NCI-H526 (cell line): ENCODE measurements at places on chromosomes 4 and X.

DNA sequence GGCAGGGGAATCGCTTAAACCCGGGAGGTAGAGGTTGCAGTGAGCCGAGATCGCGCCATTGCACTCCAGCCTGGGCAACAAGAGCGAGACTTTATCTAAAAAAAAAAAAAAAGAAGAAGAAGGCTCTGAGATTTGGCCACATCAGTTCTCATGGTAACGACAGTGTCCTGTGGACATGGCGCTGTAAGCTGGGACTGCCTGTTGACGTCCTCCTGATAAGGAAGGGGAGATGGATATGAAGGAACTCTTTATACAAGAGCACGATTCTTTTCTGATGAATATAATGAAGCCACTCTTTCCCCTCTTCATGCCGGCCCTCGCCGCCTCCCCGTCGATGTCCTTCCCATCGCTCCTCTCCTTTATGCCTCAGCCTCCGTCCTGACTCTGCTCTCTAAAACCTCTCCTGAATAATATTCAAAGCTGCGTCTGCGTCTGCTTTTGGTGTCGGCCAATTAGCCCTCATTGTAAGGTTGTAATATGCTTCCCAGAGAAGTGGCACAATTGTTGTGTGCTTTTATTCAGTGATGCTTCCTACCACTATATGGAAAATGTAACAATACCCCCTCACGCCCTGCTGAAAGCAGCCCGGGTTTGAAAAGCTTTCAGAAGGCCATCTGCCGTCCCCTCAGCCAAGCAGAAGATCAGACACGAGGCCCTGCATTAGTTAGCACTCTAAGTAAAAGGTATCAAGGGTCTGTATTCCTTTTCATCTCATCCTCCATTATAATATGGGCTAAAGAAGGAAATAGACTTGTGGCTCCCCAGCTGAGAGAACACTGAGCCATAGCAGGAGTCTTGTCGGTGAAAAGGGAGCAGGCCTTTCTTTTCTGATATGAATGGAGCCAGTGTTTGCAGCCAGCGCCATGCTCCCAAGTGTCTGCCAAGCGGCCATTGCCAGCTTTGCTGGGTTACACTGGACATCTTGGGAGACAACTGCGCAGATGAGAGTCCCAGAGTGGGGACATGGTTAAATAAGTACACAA is 22.1 kb upstream of the SCOC start:
- no peak for DNase-seq

GRCh38 chrX:152024710-152025109 is 50.2 kb upstream of the GABRE start:
- no peak for DNase-seq

DNA sequence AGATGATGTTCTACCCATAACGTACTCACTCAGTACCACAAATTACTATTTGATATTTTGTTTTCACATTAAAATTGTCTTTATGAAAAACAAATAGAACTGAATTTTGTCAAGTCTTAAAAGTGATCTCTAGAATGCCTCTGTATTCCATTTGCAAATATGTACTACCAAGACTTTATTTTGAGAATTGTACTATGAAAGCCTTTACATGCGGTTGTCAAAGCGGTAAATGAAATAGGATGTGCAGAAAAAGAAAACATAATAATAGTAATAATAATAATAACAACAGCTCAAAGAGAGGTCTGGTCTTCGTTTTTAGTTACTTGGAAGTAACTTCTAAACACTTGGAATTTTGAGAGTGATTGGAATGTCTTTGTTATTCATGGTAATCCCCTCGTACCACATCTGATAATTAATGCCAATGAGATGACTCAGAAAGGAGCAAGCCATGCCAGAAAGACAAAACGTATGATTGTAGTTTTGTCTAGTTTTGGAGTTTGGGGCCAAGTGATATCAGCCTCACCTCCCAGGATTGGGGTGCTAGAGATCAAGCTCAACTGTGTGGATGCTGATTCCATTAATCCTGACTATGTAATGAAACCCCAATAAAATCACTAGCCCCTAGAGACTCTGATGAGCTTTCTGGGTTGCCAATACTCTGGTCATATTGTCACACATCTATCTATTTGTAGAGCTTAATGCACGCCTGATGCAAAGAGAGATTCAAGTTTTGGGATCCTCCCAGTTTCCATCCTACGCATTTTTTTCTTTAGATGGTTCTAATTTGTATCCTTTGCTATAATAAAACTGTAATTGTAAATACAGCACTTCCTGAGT is 20.2 kb upstream of the CTSO start:
- no peak for DNase-seq

GRCh38 chr4:86564795-86565194 is 29.3 kb upstream of the PTPN13 start:
- DNase-seq: no peak

GRCh38 chrX:133215747-133216146 is 2.4 kb downstream of the TFDP3 start:
- no peak for DNase-seq

- no peak for DNase-seq
Measured at GRCh38 chrX:24412637-24413363, 52.3 kb upstream of the PDK3 start.

DNA sequence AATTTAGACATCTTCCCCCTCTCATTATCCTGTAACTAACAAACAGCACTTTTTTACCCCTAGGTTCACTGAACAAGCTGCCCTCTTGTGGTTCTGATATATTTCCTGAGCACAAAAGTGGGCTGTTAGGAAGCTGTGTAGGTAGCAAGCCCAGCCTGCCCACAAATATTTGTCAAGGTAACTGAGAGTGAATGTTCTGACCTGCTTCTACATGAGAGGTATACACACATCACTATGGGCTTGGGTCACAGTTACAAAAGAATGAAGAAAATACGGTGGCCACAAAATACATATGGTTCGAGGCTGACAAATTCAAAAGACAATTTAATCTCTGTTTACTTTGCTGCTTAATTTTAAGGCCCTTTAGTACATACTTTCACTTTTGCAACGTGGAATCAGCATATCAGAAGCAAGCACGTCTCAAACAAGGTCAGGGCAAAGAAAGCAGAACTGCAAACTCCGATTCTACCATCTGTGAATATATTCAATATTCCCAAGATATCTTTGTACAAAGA is 78.7 kb downstream of the RBM47 start:
- peak; percentile 88 for DNase-seq

DNA sequence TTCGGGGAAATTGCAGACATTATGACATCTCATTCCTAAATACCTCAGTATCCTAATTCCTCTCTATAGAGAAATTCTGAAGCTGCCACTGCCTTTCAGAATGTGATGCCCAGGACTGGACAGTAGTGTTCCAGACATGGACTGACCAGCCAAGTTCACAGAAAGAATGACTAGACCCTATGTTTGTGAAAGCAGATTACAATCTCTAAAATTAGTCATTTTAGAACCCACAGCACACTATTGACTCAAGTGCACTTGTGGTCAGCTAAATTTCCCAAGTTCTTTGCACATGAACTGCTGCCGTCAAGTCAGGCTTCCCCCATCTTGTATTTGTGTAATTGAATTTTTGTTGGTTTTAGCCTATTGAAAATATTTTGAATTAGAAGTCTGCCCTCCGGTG is 81.0 kb upstream of the ESX1 start:
- DNase-seq: no peak

- DNase-seq: peak; percentile 48
Measured at GRCh38 chrX:109537324-109537665, 651 bp downstream of the NXT2 start.

- DNase-seq: peak; percentile 49
Measured at GRCh38 chrX:118974088-118974907, at the start of gene LONRF3. TSS of gene LONRF3 (plus strand) at chrX:118974618. CDS start at chrX:118974781, 163 bp downstream.

DNA sequence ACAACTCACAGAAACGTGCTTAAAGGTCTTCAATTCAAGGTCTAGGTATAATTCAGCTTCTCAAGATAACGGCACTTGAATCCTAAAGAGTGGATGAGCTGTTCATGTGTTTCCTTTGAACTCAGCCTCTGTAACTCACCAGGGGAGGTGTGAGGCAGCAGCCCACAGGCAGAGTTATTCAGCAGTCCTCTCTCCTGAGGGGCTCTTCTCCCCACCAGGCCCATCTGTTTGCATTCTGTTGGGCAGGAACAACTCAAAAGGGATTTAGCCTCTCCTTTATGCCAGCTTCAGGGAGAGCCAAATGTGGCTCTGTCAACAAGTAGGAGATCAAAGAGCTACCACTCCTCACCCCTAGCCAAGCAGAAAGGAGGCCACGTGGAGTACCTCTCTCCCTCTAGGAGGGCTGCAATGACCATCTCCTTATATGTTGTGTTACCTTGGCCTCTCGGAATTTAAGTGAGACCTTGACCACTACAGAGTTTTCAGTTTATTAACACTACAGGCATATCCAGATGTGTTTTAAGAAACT is 151.2 kb downstream of the SPATA18 start:
- no peak for DNase-seq

DNA sequence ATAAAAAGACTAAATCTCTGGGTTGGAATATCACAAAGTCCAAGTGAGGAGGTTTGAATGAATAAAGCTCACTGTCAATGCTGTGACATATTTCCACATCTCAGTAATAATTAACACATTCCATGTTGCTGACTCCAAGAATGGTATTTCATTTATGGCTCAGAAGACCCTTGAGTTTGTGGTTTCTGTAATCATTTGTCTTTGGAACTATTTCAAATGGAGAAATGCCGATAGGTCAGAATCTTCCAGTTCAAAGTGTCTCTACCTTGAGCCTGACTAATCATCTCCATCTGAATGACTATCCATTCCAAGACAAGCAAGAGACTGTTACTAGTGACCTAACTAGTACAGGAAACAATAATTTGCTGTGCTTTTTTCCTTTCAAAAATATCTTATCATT is 24.2 kb upstream of the SLC2A9 start:
- DNase-seq: no peak

DNA sequence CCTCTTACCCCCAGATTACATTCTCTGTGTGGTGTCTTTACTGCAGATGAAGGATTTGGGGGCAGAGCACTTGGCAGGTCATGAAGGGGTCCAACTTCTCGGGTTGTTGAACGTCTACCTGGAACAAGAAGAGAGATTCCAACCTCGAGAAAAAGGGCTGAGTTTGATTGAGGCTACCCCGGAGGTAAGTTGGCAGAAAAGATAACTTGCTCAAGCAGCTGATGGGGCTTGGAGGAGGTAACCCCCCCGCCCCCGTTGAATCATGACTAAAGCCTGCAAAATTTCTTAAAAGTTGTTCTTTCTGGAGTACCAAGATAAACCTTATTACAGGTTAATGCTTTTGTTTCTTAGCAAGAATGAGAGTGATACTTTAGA is 1.5 kb downstream of the CCNG2 start:
- DNase-seq: no peak

- no peak for DNase-seq
Measured at GRCh38 chr4:8403976-8404375, 36.5 kb downstream of the ACOX3 start.

DNA sequence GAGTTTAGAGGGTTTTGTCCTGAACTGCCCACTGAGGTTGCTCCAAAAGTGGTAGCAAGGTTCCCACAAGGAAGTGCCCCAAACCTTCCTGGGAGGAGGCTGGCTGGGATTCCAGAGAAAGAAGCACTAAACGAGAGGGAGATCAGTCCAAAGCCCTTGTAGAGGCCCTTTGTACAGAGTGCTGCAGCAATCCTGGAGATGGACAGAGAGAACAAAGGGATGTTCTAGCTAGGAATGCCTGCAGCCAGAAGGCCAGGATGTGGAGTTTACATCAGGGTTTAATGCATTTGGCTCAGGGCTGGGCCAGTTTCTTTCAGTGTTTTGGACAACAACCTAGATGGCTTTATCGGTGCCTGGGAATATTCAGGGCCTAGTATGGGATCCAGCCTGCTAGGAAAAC is 2155.1 kb upstream of the AGA start:
- no peak for DNase-seq

DNA sequence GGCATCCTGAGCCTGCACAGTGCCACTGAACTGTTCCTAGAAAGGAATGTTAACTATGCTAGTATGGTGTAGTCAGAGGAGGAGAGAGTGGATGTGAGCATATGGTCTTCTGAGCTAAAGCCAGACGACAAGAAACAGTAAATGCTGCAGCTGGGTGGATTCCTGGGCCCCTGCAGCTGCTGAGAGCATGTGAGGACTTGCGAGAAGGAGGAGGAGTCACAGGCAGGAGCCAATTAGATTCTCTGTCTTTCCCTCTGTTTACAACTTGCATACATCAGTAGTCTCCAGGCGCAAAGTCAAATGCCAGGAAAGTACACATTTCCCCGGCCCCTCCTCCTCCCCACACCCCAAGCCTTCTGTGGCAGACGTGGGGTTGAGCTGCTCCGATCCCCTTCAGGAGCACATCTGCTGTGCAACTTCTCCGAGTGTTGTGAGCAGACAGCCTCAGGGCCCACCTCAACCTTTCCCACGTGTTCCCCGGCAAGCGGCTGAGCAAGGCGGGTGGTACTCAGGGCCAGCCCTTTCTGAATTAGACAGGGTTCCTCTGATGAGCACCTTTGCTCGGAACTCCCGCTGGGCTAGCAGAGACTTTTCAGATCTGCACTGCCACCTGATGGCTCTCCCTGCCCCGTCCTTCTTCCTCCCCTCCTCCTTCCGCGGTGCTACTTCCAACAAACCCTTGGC is 108.7 kb upstream of the ATP6AP2 start:
- DNase-seq: peak; percentile 83

- DNase-seq: no peak
Measured at GRCh38 chr4:175070444-175070843, 152.3 kb downstream of the ADAM29 start.

- DNase-seq: no peak
Measured at GRCh38 chr4:108119199-108119800, 49.4 kb downstream of the LEF1 start.

GRCh38 chr4:148800940-148801339 is 358.7 kb upstream of the NR3C2 start:
- DNase-seq: no peak

DNA sequence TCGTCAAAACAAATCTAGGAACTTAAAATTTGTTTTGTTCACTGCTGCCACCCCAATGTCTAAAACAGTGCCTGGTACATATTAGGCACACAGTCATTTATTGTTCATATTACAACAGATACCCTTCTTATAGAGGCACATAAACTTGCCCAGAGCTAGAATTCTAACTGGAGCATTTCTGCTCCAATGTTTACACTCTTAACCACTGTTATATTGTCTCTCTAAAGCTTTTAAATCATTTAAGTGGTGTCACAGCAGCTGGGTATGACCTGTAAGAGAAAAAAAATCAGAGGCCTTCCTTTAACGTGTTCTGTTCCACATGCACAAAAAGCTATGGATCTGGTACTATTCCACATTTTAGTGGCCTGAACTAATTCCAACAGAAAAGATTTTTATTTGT is 3.0 kb downstream of the UBE2D3 start:
- no peak for DNase-seq

GRCh38 chrX:64447207-64447606 is 52.0 kb upstream of the MTMR8 start:
- DNase-seq: no peak
